ENCODE measurements at places on chromosomes 12 and 14.

DNA sequence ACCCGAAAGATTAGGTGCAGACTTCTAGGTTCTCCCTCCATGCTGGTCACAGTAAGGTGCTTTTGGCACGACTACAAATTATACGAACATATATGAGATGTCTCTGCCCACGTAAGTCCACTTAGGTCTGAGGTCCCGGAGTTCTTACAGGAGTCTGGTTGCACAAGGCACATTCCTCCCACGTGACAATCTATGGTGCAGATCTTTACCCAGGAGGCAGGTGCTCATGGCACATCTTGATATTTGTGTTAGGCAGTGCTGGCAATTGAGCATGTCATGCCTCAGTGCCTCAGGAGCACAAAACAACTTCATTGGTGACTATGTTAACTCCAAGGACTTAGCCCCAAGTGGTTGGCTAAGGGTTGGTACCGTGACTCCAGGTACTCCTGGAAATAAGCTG is 92.0 kb upstream of the AMN1 start:
- no peak for DNase-seq

DNA sequence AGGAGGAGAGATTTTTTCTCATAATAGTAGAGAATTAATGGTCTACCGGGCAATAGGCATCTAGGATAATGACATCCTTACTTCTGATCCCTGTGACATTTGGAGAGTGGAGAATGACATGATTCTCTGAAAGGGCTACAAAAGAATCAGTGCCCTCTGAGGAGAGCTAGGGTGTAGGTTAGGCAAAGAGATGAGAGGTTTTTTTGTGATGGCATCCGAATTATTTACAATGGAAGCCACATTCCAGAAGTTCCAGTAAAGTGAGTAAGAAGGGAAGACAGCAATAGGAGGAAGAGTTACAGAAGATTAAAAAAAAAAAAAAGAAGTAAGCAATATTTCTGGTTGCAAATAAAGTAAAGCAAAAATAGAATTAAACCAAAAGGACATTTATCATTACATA is 478.0 kb downstream of the RMST start:
- no peak for DNase-seq

- DNase-seq = no peak
These were observed 34.0 kb upstream of the CLMN start for GRCh38 chr14:95353664-95354063.

DNA sequence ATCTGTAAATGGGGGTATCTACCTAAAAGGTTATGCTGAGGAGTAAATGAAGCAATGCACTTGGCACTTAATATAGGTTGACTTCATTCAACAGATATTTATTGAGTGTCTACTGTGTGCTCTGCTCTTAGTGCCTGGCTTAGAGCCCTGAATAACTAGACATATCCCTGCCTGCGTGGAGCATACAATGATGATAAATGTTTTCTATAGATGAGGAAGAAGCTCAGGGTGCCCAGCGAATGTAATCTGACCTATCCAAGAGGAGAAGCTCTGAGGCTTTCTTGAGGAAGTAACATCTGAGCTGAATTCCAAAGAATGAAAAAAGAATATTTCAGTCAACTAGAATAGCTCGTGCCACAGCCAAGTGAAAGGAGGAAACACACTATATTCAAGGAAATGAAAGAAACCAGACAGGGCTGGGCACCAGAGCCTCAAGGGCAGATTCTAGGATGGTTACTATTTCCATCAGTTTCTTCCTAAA is 17.9 kb upstream of the HIGD1C start:
- DNase-seq = no peak

DNA sequence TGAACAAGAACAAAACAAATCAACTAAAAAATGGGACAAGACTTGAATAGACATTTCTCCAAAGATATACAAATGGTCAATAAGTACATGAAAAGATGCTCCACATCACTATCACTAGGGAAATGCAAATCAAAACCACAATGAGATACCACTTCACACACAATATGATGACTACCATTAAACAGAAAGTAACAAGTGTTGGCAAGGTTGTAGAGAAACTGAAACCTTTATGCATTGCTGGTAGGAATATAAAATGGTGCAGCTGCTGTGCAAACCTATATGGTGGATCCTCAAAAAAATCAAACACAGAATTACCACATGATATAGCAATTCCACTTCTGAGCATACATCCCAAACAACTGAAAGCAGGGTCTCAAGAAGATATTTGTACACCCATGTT is 5.2 kb downstream of the SMAGP start:
- no peak for DNase-seq

DNA sequence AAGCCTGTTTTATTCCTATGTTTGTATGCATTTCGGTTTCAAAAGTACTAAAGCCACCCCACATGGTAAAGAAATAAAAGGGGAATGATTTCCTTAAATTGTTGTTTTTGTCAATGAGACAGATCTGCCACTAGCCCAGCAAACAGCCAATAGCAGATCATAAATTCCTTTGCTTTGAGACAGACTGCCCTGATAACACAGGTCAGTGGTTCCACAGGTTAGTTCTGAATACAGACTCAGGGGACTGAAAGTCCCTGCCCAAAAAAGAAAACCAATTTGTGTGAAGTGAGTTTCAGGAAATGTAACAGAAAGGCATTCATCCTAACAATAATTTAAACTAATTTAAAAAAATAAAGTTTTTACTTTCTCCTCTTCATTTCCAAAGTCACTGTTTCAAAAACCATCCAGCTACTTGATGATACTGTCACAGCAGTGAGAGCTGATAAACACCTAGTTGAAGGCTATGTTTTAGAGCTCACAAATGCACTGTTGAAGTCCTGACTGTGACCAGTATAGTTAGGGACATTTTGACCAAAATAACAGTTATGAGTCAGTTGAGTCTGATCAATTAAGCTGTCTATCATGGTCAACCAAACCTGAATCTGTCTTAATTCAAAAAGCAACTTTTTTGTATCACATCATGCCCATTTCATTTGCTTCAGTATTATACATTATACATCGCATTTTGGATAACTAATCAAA is 77.7 kb downstream of the LGR5 start:
- no peak for DNase-seq

GRCh38 chr14:94489336-94489735 is 13.3 kb upstream of the SERPINA9 start:
- DNase-seq = no peak

DNA sequence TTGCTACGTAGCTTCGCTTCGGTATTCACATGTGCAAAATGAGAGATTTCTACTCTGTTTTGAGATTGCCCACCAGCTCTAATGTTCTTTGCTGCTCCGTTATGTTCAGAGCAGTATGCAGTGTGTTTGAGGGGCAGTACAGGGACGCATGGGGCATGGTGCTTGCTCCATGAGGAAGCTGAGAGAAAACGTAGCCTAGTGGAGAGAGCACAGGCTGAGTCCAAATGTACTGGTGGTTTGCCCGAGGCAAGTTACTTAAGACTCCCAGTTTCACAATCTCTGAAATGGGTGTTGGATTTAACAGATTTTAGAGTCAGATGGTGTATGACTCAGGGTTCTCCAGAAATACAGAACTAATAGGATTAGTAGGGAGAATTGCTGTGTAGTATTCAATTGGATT is 310.5 kb downstream of the ETNK1 start:
- DNase-seq = no peak

- no peak for DNase-seq
These were observed 7.2 kb upstream of the LGALS3 start for GRCh38 chr14:55121628-55122439.

- peak; percentile 82 for DNase-seq
These were observed at the start of gene RGS6 for GRCh38 chr14:71932229-71932981. TSS of gene RGS6 (plus strand) at chr14:71932429.

GRCh38 chr12:40903040-40903439 is 210.8 kb downstream of the CNTN1 start:
- DNase-seq = no peak

All from GM06990 (cell line).